Aorta (tissue), 5 donors: ENCODE measurements at places on chromosomes 6 and 20.

- no peak for DNase-seq
Observed at GRCh38 chr6:33927112-33927511, 123.3 kb upstream of the MLN start.

DNA sequence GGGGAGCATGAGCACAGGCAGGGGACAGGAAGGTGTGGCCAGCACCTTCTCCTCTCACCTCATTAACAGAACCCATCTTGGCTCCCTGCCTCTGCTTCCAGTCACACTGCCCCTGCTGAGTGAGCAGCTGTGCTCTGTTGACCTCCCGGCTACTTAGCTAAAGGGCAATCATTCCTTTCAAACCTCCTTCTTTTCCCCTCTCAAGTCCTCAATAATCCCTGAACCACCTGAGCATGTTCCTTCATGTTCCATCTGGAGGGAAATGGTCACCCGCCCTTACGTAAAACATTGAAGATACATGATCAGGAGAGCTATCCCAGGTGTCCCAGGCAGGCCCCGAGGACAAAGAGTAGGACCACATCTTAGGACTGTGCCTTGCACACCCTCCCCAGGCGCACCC lies 21.7 kb upstream of the MRPS10 start:
- no peak for DNase-seq

DNA sequence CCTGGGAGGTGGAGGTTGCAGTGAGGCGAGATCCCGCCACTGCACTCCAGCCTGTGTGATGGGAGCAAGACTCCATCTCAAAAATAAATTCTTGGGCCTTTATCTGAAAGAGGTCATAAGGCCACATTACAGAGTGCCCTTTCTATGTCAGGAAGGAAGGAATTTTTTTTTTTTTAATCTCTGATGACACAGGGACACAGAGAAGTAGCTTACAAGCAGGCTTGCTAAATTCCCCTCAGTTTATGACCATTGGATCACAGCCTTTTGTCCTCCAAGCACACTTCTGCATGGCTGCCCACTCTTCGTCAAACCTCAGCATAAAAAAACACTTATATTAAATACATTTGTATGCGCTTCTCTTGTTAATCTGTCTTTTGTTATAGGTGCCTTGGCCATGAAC lies 7.5 kb upstream of the IFNGR1 start:
- no peak for DNase-seq

- DNase-seq = peak; percentile 91
Observed at GRCh38 chr20:44728801-44729443, 13.8 kb downstream of the CCN5 start.

DNA sequence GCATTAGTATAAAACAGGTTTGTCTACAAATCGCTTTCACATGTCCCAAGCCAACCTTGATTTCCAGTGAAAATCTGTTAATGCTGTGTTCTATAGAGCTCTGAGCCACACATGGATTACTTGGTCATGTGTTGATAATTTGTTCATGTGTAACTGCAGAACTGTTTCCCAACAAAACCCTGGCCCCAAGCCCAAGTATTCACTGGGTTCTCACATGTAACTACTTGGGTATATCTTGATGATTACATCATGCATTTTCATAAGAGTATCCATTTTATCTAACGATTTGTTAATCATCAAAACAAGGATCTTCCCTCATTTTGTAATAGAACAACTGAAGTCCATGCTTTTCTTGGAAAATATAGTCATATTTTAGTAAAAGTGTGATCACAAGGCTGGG lies 657.6 kb downstream of the PRKN start:
- no peak for DNase-seq

- no peak for DNase-seq
Observed at GRCh38 chr6:111661541-111662061, 55.9 kb upstream of the TRAF3IP2 start.

DNA sequence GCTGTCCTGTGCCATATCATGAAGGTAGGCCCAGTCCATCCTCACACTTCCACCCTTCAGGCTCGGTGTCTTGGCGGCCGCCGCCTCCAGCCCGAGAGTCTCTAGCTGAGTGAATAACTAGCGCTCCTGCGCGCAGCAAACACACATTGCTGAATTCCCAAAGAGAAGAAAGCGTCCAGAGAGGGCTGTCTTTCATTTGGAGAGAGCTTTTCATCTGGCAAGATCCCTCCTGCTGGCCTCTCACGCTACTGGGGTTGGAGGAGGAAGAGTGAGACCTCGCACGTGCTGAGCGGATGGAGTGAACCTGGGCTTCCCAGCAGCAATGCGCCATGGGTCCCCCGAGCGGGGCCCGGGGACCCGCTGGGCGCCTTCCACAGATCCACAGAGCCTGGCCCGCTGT lies 73.2 kb downstream of the NCR2 start:
- no peak for DNase-seq

GRCh38 chr6:113921299-113921904 lies 49.5 kb downstream of the HDAC2 start:
- no peak for DNase-seq

- DNase-seq = no peak
Observed at GRCh38 chr20:38620441-38620840, 18.8 kb downstream of the ARHGAP40 start.

- DNase-seq = peak; percentile 56
Observed at GRCh38 chr6:156955494-156956183, 178.5 kb downstream of the ARID1B start.

DNA sequence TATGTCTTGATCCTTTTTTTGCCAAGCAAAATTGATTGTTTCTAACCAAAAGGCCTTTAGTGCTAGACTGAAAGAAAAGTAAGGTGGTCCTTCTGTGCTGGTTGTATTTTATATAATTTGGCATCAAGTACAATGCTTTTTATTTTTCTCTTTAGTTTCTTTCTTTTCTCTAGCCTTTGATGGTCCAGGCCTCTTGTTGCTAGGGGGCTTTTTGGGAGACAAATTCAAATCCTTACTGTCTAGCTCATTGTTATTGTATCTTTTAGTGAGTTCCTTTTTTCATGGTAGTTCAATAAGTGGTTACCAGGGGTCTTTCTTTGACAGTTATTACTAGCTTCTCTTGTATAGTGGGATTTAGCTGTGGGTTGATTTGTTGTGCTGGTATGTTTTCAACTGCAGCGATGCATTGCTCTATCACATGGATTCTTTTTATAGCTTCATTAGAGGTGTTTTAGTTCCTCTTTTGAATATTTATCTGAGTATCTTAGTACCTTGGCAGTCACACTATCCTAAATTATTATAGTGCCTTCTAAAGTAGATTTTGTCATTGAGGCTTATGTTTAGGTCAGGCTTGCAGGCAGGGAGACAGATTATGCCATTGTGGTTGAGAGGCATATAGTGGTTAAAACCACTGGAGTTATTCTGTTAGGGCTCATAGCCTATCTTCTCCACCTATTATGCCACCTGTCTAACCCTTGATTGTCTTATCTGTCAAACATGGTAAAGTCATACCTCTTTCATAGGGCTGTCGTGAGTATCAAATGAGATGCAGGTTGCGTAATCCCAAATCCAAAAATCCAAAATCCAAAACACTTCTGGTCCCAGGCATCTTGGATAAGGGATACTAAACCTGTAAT lies 49.5 kb downstream of the KCNS1 start:
- no peak for DNase-seq

GRCh38 chr6:127843582-127843981 lies 57.3 kb downstream of the THEMIS start:
- DNase-seq = no peak

GRCh38 chr6:79737172-79737571 lies 106.0 kb downstream of the SH3BGRL2 start:
- no peak for DNase-seq

- no peak for DNase-seq
Observed at GRCh38 chr6:13614126-13614925, 809 bp upstream of the NOL7 start.
